ENCODE measurements at places on chromosomes 11 and 22.
A peak's percentile ranks its signal among the peaks of the same experiment; 100 is the strongest.

DNA sequence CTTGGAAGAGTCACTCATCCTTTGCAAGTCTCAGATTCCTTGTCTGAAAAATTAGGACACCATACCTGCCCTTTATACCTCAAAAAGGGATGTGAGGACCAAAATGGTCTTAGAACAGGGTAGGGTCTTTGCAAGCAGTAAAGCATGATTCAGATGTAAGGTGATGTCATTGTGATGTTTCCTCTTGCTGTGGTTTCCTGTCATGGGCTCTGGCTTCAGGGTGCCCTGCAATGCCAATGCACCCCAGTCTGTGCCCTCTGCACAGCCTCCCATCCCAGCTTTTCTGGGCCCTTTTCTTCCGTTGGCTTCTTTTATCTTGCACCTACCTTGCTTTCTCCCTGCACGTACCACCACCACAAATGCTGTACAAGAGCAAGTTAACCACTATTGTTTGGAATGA is 87.8 kb upstream of the NNMT start:
- DNase-seq: no peak

- DNase-seq: no peak
Observed at GRCh38 chr22:35971456-35972119, 57.0 kb downstream of the RBFOX2 start.

DNA sequence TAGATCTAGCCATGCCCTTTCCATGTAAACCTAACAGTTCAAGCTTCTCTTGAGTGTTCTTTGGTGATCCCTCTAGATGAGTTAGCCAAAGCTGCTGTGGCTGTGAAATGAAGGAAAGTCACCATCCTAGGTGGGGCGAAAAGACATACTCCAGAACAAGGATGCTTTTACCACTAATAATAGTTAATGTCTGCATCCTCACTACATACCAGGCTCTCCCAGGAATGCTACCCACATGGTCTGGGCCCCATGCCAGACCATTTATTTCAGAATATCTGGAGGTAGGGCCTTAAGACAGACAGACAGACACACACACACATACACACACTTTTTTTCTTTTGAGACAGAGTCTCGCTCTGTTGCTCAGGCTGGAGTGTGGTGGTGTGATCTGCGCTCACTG is 14.7 kb downstream of the ABTB2 start:
- no peak for DNase-seq

GRCh38 chr11:2557381-2557780 is 112.6 kb downstream of the KCNQ1 start:
- no peak for DNase-seq

DNA sequence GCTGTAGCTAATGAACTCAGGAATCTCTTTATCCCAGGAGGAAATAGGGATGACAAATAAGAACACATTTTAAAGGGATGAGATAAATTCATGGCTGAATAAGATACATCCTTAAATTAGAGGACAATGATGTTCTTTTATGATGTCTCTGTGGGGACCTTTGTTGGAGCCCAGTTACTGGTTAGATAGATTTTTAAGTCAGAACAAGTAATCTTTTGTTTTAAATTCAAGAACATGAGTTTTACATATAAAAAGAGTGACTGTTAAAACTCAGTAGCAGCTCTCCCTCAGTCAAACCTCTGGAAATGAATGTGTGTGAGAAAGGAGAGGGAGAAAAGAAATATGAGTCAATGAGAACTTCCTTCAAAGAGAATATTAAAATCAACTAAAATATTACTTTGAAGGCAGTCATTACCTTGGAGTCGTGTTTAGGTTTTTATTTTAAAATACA is 241.6 kb downstream of the SWAP70 start:
- no peak for DNase-seq

DNA sequence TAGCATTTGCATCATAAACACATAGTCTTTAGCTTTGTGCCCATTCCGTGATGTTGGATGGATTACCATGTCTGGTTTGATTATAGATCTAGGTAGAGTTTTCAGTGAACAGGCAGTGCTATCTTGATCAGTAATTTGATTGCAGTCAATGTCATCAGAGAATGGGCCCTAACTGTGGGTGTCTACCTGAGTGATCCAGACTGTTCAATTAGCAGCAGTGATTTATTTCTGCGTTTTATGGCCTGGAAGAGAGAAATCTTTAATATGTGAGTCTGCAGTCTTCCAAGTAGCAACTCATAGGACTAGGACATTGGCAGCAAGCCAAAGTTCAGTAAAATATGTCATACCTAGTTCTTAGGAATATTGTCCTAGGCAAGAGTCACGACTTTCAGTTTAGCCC is 80.3 kb downstream of the CASP12 start:
- DNase-seq: no peak

GRCh38 chr11:119338318-119338890 is 2.3 kb downstream of the C1QTNF5 start:
- DNase-seq: peak; percentile 86

GRCh38 chr22:24191381-24191841 is 10.1 kb downstream of the SUSD2 start:
- peak; percentile 40 for DNase-seq

GRCh38 chr22:46121523-46122287 is 28.6 kb upstream of the PPARA start:
- DNase-seq: no peak
